GM23338 (cell line): ENCODE measurements at places on chromosomes 6 and 20.
A peak's percentile ranks its signal among the peaks of the same experiment; 100 is the strongest.

DNA sequence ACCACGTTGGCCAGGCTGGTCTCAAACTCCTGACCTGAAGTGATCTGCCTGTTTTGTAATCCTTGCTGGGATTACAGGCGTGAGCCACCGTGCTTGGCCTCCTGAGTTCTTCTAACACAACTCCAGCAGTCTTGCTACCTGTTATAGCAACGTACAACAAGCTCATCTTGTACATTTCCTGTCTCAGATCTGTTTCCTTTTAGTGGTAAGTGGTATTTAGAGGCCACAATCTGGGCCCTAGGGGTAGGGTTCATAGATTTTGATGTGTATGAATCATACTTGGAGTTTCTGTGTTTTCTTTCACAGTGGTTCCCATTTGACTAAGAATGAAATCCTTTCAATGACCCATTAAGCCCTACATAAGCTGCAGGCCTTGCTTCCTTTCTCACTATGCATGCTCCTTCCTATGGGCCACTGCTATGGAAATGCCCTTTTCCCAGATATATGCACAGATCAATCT, 27.1 kb upstream of the SYNCRIP start:
- H3K4me1 ChIP-seq = peaks cover 15% of the 10 kb centered on the region
- H3K4me3 ChIP-seq = peak overlapping the region; percentile 0; the same call in 1 of the 2 replicates
- H3K27ac ChIP-seq = peak overlapping the region; percentile 80
- DNase-seq = peak; percentile 71

DNA sequence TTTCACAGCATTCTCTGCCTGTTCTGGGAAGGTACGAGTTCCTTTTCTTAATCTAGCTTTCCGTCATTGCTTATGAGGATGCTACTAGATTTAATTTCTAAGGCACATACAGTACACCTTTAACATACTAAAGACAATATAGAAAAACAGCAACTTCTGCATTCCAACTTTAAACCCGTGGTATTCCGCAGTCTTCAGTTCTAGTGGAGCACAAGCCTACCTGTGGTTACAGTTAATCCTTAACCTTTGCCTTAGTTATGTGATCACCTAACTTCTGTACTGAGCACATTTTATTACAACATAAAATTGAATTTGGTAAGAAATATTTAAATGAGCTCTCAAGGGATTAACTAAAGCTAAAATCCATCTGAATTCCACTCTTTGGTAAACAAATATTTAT, 289.5 kb downstream of the BTBD9 start:
- no peaks in the 10 kb centered on the region for H3K36me3 ChIP-seq
- no peaks in the 10 kb centered on the region for H3K27me3 ChIP-seq
- H3K4me1 ChIP-seq = 0 out of 2 replicates have a peak, but pooled peaks cover 6% of the 10 kb centered on the region
- DNase-seq = no peak
- no peak overlapping the region for H3K27ac ChIP-seq

DNA sequence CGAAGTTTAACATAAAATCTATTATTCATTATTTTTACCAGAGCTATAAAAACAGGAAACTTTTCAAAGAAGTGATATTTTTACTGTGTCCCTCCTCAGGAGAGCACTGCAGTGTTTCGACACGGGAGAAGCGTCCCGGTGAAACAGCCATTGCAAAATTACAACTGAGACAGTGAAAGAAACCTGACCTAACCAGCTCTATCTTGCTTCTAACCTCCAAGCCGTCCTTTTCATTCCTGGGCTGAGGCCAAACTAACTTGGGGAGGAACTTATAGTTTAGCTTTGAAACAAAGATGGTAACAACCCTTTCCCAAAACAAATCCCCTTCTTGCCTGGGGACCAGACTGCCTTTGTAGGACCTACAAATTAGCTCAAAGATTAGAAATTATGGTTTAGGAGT, 79.2 kb downstream of the WDR27 start:
- H3K36me3 ChIP-seq = no peaks in the 10 kb centered on the region
- peaks cover 42% of the 10 kb centered on the region for H3K4me1 ChIP-seq
- H3K4me3 ChIP-seq = no peak overlapping the region
- peak overlapping the region; percentile 70; the same call in 1 of the 2 replicates for H3K27ac ChIP-seq

DNA sequence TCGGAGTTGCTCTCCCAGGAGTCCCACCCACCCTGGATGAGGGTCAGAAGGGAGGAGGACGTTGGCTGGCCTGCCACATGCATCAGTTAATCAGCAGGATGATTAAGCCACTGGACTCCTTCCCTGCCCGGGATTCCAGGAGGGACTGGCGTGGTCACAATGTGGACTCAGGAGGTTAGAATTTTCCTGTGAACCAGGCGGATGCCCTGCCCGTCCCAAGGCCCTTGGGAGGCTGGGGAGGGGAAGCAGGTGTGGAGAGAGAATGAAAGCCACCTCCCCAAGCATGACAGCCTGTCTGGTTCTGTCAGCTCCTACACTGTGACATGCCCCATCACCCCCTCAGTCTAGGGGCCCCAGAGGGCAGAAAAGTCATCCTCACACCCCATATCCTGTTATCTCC, 11.6 kb upstream of the ITPR3 start:
- no peak overlapping the region for H3K27ac ChIP-seq
- no peak overlapping the region for H3K4me3 ChIP-seq
- no peaks in the 10 kb centered on the region for H3K27me3 ChIP-seq
- peaks cover 29% of the 10 kb centered on the region for H3K4me1 ChIP-seq
- no peaks in the 10 kb centered on the region for H3K36me3 ChIP-seq

DNA sequence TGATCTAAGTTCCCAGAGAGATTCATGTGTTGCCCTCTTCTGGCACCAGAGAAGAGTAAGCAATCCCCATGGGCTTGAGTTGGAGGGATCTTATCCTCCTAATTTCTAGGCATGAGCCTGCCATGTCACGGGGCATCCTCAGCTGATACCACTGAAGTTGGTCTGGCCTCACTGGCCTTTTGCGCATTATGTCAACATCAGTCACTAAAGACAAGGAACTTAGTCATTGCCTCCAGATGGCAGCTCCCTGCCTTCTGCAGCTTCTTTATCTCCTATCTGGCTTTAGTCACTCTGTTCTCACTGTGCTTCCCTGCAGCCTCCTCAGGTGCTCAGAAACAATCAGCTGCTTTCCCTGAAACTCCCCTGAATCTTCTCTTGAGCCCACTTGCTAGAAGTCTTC, 312.2 kb downstream of the ADGRG6 start:
- no peak overlapping the region for H3K4me3 ChIP-seq
- peak; percentile 9 for DNase-seq
- no peaks in the 10 kb centered on the region for H3K36me3 ChIP-seq
- H3K27me3 ChIP-seq = no peaks in the 10 kb centered on the region
